A549 treated with CpdA at 1 μM for 4 hours (cell line): ENCODE measurements at places on chromosomes 5 and 9. TPM values are rescaled to one million over a fixed set of nuclear protein-coding genes. Genes with fewer than 3 reads are reported as not detected.

TXNDC15 gene
- total RNA-seq, result 45.6 to 58.2 TPM (median 54.2 TPM) in 5 replicates

ADAMTS12 gene
- 6.5 to 8.6 TPM (median 7.4 TPM) in 5 replicates for total RNA-seq

SHOC1 gene
- total RNA-seq, result 0.01 TPM in 1 of 5 replicates, not detected in the others

ZDHHC11 gene
- total RNA-seq, result 14.3 to 19.6 TPM (median 18.0 TPM) in 5 replicates

SERF1A gene
- total RNA-seq, result 0.74 to 2.3 TPM (median 1.3 TPM) in 5 replicates

HTR4 gene
- total RNA-seq, result not detected in 5 replicates

SLC1A3 gene
- not detected in 5 replicates for total RNA-seq

TMEM232 gene
- total RNA-seq, result 0.10 to 0.35 TPM (median 0.31 TPM) in 3 of 5 replicates, not detected in the others

INSYN2B gene
- total RNA-seq, result 0.61 to 1.2 TPM (median 0.91 TPM) in 5 replicates

RAB3C gene
- total RNA-seq, result not detected in 5 replicates

PKD2L2 gene
- 0.03 to 0.26 TPM (median 0.05 TPM) in 3 of 5 replicates, not detected in the others for total RNA-seq

NEUROG1 gene
- not detected in 5 replicates for total RNA-seq

C5orf52 gene
- not detected in 5 replicates for total RNA-seq

REXO4 gene
- 31.4 to 44.3 TPM (median 39.2 TPM) in 5 replicates for total RNA-seq

EPB41L4A gene
- total RNA-seq, result 1.3 to 2.1 TPM (median 1.5 TPM) in 5 replicates

SLCO6A1 gene
- not detected in 5 replicates for total RNA-seq

AFAP1L1 gene
- 4.4 to 6.3 TPM (median 5.5 TPM) in 5 replicates for total RNA-seq

WNK2 gene
- 5.9 to 7.7 TPM (median 6.6 TPM) in 5 replicates for total RNA-seq

TSLP gene
- total RNA-seq, result not detected in 5 replicates

PRR16 gene
- not detected in 5 replicates for total RNA-seq

CCDC192 gene
- total RNA-seq, result not detected in 5 replicates

ZDHHC11B gene
- 1.1 to 1.5 TPM (median 1.3 TPM) in 5 replicates for total RNA-seq

CNTLN gene
- 4.7 to 6.1 TPM (median 5.4 TPM) in 5 replicates for total RNA-seq

IGFBPL1 gene
- 2.3 to 3.6 TPM (median 3.1 TPM) in 5 replicates for total RNA-seq

LRRC14B gene
- not detected in 5 replicates for total RNA-seq

PCDHGC3 gene
- total RNA-seq, result 6.1 to 7.1 TPM (median 6.4 TPM) in 5 replicates

BRD9 gene
- 32.3 to 42.7 TPM (median 36.6 TPM) in 5 replicates for total RNA-seq

PCDHAC1 gene
- total RNA-seq, result 1.1 to 1.4 TPM (median 1.2 TPM) in 5 replicates

NPM1 gene
- total RNA-seq, result 3,363 to 4,977 TPM (median 3,382 TPM) in 5 replicates

SPATA31E1 gene
- 0.01 to 0.03 TPM in 2 of 5 replicates, not detected in the others for total RNA-seq

ANGPTL2 gene
- not detected in 5 replicates for total RNA-seq

DNAJA1 gene
- total RNA-seq, result 277 to 331 TPM (median 302 TPM) in 5 replicates

PIP5K1B gene
- not detected in 5 replicates for total RNA-seq

GNA14 gene
- not detected in 5 replicates for total RNA-seq

TNFSF8 gene
- not detected in 5 replicates for total RNA-seq

DNAH5 gene
- 0.78 to 1.4 TPM (median 1.1 TPM) in 5 replicates for total RNA-seq

NNT gene
- total RNA-seq, result 10.6 to 14.9 TPM (median 12.0 TPM) in 5 replicates

IFNA13 gene
- not detected in 5 replicates for total RNA-seq

FOXD4L4 gene
- total RNA-seq, result 0.08 TPM in 2 of 5 replicates, not detected in the others

OR1J2 gene
- total RNA-seq, result 0.06 to 0.15 TPM in 2 of 5 replicates, not detected in the others

RUSC2 gene
- total RNA-seq, result 19.9 to 25.4 TPM (median 22.4 TPM) in 5 replicates

TMEM252 gene
- not detected in 5 replicates for total RNA-seq

CMYA5 gene
- 0.10 to 0.24 TPM (median 0.22 TPM) in 5 replicates for total RNA-seq

CDKN2A gene
- total RNA-seq, result 0.13 TPM in 1 of 5 replicates, not detected in the others

SPATA31C1 gene
- not detected in 5 replicates for total RNA-seq
